ENCODE measurements at places on chromosomes 2 and 18.

DNA sequence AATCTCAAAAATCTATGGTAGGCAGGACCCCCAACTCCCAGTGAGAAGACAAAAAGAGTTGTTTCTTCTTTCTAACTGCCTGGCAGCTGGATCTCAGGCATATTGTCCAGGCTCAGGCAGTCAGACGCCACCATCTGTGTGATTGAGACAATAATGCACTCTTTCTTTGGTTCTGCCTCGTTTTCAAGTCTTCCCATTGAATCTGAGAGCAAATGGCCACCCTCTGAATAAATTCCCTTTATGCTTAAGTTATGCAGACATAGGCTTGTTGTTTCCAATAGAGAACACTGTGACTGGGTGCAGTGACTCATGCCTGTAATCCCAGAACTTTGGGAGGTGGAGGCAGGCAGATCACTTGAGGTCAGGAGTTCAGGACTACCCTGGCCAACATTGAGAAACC lies 15.3 kb upstream of the CD207 start:
- no peak for DNase-seq

DNA sequence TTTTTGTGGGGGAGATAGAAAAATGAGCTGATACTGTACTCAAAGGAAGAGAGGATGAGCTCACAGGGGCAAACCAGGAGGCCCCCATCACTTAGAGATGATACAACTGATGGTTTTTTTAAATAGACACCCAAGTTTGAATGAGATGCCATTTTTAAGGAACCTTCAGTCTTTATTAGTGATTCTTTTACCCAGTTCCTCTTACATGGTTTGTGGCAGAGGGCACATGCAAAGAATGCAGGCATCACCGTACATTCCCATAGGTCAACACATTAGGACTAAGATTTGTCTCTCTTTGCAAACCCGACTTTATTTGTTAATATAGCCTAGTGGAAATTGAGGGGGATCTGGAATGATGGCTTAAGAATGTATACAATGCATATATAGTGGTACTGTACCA lies 250.9 kb downstream of the ASXL3 start:
- DNase-seq: no peak

GRCh38 chr18:70671889-70672565 lies 383.2 kb downstream of the SOCS6 start:
- no peak for DNase-seq

DNA sequence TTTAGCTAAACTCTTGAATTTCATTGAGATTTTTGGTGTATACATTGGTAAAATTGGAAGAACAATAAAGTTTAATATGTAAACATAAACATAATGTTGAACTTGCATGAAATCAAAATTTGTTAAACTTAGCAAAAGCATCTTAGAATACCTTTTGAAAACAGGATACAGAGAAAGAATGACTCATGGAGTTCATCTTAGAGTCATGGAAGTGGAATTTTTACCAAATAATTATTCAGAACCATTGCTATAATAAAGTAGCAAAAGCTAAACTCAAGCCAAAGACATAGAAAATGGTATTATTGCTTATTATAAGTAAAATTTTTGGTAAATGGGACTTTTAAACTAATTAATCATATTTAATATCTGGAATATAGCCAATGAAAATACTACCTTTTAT lies 841.6 kb upstream of the SLC39A10 start:
- no peak for DNase-seq

DNA sequence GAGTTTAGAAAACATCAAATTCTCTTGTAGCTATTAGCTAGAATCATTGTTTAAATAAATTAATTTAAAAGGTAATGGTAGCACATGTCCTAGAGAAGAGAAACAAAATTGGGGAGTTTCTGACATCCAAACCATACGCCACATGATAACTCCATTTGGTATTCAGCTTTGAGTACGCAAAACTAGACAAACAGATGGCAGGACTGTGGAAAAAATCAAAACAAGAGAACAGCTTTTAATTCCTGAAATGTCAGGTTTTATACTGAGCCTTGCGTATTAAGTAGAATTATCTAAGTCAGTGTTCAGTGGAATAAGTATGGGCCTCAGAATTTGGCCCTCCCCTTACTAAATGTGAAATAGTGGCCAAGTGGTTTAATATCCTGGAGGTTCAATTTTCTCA lies 82.4 kb upstream of the PDE1A start:
- no peak for DNase-seq

DNA sequence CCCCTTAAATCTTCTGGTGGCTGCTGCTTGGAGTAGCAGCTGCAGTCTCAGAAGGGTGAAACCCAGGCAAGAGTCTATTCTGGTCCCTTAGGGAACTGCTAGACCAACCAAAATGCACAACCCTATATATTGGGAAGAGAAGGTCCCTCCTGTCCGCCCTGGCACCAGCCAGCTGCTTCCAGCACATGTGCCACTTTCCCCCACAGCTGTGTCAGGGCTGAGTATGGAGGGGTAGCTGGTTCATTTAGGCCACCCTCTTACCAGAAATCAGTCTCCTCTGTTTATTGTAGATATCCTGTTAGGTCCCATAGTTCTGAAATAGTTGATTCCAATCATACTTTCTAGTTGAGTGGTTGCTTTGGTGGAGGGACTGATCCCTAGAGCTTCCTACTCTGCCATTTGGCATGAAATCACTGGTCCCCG lies 68.9 kb downstream of the BIRC6 start:
- no peak for DNase-seq

- no peak for DNase-seq
Measured at GRCh38 chr2:221437056-221437455, 135.0 kb downstream of the EPHA4 start.

DNA sequence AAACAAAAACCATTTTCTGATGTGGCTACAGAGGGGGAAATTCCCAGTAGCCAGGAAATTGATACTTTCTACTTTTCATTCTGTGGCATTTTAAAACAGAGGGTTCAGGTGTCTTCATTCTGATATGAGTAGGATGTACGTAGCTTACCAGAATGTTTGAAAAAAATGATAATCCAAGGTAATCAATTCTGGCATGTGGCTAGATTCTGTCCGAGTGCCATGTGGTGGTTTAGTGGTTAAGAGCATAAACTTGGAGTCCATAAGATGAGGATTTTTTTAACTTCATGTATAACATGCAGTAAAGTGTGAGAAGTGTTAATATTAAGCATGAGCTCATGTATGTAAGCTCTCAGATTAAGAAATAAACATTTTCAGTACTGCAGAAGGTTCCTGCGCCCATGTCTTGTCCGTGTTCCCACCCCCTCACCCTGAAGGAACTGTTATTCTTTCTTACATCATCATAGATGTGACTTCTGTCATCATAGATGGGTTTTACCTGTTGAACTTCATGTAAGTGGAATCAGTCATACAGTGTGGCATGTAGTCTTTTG lies 4.5 kb downstream of the B3GNT2 start:
- DNase-seq: no peak

DNA sequence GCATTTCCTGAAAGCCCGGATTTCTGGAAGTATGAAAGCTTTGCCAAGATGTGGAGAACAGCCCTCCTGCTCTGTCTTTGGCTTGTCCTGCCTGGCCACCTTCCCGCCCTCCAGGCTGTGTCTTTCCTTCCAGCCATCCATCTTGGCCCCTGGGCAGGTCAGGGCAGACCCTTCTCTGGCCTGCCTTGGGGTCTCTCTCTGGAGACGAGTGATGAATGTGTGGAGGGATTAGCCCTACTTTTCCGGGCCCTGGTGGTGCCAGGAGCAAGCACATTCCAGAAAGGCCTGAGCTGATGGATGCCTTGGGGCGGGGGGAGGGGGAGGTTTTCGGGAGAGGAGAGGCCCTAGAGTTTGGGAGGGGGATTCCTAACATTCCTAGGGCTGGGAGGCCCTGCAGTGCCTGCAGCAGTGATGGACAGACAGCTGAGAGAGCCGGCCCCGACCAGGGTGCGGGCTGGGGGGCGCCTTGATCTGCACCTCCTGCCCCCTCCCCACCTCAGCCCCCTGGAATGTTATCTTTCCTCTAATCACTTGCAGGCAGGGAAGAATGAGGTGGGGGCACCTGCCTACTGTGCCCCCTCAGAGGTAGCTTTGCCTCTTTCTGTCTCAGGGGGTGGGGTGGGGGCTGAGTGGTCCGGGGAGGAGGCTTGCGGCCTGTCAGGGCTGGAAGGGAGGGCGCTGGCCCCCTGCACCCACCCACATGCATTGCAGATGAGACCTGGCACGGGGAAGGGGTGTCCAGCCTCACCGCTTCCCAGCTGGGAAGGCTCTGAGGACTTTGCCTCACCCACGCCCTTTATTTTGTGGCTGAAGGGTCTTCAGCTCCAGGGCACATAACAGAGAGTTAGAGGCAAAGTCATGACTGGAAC lies 156.2 kb downstream of the DDX1 start:
- no peak for DNase-seq

GRCh38 chr2:199470672-199471442 lies 13.1 kb upstream of the SATB2 start:
- DNase-seq: no peak

- no peak for DNase-seq
Measured at GRCh38 chr2:4674007-4674406, 970.6 kb downstream of the DCDC2C start.

- no peak for DNase-seq
Measured at GRCh38 chr18:62539284-62540165, 16.7 kb downstream of the ZCCHC2 start.

DNA sequence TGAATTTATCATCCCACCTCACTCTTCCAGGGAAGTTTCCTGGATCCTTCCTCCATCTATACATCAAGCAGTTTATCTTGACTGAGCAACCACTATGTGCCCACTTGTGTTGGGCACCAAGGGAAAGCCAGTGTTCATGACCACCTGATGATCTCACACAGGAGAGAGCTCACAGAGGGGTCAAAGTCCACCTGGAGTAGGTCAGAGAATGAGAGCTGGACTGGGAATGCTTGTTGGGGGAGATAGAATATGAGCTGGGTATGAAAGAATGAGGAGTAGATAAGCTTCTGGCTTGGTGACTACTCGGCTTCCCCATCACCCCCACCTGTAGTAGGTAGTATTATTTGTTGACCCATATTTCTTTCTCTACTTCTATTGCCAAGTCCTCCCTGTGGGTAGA lies 72.2 kb upstream of the CYRIA start:
- no peak for DNase-seq

- no peak for DNase-seq
Measured at GRCh38 chr18:524466-524865, 24.0 kb upstream of the COLEC12 start.

DNA sequence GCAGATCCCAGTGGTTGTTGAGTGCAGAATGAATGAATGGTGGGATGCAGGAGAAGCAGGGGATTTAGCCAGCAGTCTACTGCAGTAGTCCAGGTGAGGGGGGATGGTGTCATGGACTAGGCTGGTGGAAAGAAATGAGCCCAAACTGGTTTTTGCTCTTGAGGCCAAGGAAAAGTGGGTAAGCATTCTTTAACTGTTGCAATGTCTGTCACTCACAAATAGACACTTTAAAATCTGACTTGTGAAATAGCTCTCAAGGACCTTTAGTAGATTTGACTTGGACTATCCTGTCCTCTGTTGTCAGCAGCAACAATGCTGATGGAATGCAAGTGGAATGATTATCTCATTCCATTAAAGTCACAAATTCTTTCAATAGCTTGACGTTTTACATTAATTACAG lies 37.5 kb upstream of the STK17B start:
- DNase-seq: no peak

GRCh38 chr18:9506046-9506792 lies 30.9 kb downstream of the RALBP1 start:
- DNase-seq: no peak

DNA sequence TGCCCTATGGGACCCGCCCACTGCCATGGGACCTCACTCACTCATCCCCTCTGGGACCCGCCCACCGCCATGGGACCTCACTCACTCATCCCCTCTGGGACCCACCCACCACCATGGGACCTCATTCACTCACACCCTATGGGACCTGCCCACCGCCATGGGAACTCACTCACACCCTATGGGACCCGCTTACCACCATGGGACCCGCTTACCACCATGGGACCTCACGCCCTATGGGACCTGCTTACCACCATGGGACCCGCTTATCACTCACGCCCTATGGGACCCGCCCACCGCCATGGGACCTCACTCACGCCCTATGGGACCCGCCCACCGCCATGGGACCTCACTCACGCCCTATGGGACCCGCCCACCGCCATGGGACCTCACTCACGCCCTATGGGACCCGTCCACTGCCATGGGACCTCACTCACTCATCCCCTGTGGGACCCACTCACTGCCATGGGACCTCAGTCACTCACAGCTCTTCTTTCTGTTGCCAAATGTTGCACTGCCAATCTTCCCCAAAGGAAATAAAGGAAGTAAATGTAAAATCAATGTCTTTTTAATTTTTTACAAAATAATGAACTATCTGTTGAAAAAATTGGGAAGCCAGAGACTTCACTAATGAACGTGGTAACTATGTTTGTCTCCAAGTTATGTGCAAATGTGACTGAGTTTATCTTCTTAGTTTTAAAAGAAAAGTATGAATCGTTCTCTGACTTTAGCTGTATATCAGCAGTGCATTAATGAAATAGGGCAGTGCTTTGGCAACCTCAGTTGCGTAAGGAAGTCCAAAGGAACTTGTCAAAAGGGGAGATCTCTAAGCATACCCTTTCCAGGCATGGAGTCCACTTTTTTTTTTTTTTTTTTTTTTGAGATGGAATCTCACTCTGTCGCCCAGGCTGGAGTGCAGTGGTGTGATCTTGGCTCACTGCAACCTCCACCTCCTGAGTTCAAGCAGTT lies 101.5 kb upstream of the MGAT5 start:
- no peak for DNase-seq

GRCh38 chr2:102340778-102341177 lies 14.8 kb upstream of the IL18R1 start:
- no peak for DNase-seq

DNA sequence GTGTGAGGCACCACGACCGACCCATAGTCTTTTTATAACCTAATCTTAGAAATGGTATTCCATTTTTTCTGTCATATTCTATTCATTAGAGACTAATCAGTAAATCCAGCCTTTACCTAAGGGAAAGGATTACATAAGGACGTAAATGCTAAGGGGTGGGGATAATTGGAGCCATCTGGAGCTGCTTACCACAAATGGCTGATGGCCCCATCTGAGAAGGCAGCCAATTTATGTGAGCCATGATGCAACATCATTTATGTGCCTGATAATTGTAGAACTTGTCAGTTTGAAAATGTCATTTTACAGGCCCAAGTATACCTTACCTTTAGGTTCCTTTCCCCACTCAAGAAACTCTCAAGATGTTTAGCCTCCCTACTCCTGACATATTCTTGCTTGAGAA lies 44.0 kb downstream of the ARHGEF33 start:
- DNase-seq: no peak

- no peak for DNase-seq
Measured at GRCh38 chr2:233513953-233514655, 52.5 kb downstream of the USP40 start.

GRCh38 chr2:167424803-167425755 lies 536.8 kb downstream of the XIRP2 start:
- no peak for DNase-seq
